Activated gamma-delta T cell treated with anti-CD3 and anti-CD28 coated beads, Interleukin-2, amount 50 U/mL, for 16 hours (primary cell): ENCODE measurements at places on chromosomes 4 and X.

DNA sequence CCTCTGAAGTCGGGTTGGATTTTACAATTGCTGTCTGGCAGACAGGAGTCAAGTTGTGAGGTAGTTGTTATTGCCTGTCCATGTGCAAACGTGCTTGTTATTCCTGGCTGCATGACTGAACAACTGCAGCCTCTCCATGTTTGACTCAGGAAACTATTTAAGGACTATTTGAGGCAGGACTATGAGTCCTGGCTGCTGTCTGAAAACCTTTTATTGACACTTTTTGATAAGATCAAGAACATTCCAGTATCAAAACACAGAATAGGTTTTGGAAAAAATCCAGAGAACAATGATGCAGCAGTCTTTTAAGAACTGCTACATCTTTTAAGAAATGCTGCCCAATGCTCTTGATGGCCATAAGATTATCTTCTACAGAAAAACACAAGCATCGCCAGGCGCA lies 10.0 kb upstream of the SPRY1 start:
- DNase-seq: no peak

- DNase-seq: no peak
Measured at GRCh38 chrX:96982161-96982560, 98.5 kb downstream of the RPA4 start.

GRCh38 chr4:171430495-171430894 lies 382.7 kb upstream of the GALNTL6 start:
- no peak for DNase-seq

- no peak for DNase-seq
Measured at GRCh38 chrX:63985906-63986305, 200.9 kb upstream of the ARHGEF9 start.

- DNase-seq: no peak
Measured at GRCh38 chrX:8044947-8045346, 117.7 kb upstream of the PNPLA4 start.

DNA sequence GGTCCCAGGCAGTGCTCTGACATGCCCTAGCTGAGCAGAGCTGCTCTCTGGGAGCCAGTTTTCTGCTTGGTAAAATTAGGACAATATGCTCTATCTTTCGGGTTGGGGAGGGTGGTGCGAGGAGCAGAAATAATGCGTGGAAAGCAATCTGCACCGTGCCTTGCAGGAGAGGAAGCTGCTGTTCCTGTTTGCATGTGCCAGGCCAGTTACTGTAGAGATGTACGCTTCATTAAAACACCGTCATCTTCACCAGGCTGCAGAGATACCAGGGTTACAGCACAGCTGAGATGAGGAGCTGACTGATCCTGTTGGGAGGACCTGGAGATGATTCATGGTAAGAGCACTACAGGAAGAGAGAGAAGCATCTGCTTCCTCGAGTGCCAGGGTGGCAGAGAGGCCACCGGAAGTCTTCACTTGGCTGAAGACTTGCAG lies 29.5 kb upstream of the IRF2 start:
- no peak for DNase-seq

DNA sequence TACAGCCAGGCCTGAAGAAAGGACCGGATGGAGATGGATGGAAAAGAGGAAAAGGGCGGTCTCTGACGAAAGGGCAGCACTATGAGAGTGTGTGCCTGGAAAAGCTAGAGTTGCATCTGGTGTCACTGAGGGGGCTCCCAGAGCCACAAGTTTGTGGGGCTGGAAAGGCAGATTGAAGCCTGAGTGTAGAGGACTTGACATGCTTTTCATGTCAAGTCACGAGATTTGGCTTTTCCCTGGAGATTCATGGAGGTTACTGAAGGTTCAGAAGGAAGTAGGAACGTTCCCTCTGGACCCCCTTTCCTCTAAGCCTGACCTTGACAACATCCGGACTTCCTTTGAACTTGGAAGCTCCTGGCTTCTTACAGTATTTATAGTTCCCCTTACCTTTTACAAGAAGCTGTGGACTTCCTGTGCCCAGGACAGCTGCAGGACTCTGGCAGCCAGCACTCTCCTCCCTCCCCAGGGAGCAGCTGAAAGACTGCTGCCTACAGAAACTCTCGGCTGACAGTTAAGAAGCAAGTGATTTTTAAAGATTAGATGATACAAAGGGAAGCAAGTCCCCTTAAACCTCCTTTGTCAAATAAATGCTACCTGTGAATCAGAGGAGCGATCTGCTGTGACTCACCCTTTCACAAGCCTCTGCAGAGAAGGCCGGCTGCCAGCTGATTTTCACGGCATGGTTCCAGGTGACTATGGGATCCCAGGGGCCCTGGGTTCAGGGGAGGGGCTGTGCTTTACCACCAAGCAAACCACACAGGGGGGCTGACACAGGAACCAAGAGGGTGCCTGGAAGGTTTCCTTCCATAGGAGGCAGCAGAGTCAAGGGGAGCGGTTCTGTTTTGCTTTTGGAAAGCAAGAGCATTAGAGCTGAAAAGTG lies 72.9 kb upstream of the STIM2 start:
- no peak for DNase-seq
